ENCODE measurements at places on chromosomes 1 and 21.
A peak's percentile ranks its signal among the peaks of the same experiment; 100 is the strongest.

DNA sequence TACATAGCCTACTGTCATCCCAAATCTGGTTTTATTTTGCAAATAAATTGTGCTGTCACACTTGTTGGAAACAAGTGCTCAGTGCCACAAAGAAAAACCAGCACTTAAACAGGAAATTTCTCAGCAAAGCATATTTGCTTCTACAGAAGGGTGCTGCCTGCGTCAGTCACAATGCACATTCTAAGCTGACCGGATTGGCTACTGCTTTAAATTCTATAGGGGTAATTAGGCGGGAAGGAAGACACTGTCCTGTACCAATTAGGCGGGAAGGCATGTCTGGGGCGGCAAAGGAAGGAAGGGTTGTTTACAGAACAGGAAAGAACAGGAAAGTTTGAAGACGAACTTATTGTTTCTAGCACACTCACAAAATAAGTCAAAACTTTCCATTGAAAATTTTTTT is 2.8 kb downstream of the IFI16 start:
- no peak for DNase-seq

DNA sequence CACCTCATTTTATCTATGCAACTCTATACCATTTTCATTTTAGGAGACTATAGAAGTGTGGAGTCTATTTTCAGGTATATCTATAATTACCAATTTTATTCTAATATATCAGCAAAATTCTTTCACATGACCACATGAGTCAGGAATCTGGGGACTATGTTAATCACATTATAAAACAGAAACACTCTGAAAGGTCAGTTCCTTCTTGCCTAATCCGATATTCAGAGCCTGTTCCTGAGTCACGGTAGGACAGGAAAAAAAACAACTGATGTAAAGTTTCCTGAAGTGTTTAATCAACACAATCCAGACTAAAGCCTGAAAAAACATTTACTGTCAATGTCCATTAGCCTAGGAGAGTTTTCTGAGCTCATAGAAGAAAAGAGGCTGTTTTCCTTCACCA is 1902.3 kb downstream of the NCAM2 start:
- DNase-seq = no peak

GRCh38 chr1:178566187-178566586 is 53.3 kb downstream of the TEX35 start:
- DNase-seq = no peak

DNA sequence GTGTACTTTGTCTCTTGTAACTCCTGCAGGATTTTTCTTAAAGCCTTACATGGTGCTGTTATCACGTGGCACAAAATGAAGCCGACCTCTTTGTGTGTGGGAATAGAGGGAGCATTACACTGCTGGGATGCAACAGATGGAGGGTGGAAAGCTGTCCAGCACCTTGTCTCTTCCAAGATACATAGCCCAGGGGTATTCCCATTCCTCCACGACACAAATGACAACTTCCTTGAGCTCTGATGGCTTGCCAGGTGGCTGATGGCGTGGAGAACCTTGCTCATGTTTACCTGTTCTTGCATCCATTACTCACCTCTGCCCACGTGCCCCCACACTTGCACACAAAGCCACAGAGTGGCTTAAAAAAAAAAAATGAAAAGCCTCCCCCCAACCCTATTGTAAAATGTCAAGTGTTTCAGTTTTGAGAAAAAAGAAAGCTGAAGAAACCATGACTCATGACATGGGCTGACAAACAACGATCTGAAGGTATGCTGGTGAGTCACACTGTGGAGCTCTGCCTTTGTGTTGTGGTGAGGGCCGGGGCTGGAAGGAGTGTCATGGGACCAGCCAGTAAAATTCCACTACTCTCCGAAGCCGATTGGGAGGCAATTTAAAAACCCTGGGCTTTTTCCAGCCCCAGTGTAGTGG is 32.0 kb upstream of the ATP5PO start:
- no peak for DNase-seq

- no peak for DNase-seq
Measured at GRCh38 chr21:38081708-38082107, 165.5 kb upstream of the KCNJ6 start.

DNA sequence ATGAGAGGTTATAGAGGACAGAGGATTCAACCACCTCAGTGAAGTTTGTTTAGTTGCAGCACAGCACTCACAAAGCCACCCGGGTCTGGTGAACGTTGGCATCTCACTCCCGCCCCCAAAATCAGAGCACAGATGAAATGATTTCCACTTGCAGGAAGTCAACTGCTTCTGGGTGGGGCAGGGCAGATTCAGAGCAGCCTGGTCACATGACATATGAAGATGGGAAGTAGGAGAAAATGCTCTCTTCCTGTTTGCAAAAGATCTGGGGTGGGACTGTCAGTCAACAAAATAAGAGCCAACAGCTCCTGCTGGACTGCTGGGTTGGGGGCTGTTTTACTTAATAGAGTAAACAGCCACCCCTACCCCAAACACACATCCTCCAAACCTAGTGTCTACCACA is 43.2 kb downstream of the LRRC71 start:
- no peak for DNase-seq

DNA sequence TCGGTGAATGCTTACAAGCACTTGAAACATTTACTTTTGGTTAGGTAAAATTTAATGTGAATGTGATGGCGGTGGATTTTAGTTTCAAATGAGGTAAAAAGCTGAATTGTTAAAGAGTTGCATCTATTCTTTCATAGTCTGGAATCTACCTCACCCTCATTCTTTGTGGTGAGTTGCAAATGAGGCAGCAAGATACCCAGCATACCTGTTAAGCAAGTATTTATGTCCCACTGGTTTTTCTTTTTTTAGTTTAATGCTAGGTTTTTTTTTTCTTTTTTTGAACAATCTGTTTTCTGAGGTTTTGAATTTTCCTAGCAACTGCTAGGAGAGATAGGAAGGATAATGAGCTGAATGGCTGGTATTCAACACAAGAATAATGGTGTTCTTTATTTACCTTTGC is 127.9 kb upstream of the CACYBP start:
- DNase-seq = peak; percentile 86

- no peak for DNase-seq
Measured at GRCh38 chr1:98044071-98044697, 123.3 kb upstream of the DPYD start.

DNA sequence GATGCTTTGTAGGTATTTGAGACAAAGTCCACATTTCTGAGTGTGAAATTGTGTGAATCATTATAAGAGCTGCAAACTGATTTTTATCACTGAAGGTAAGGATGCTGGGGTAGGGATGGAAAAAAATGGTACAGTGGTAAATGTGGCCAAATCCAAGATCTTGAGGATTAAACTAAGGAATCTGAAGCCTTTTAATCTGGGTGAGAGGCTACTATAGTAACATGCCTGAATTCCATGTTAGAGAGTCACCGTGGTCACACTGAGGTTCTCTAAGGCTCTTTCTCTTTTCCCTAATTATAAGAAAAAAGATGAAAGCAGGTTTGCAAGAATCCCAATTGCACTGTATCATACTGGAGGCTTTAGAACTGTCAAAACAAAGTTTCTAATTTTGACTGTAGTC is 17.6 kb downstream of the PTGER3 start:
- DNase-seq = no peak

DNA sequence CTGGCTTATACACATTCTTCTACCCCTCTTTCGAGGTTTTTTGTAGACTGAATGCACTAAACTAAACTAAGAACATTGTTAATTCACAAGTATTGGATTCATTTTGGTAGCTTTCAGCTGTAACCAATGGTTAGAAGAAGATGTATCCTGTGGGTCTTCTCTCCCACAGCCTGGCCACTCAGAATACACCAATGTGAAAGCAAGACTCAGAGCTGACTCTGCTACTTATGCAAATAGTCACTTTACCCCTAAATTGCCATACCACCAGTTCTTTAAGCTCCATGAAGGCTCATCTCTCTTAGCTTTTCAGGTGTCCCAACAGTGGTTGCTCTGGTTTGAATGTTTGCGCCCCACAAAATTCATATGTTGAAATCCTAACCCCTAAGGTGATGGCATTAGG is 60.1 kb downstream of the RGS13 start:
- DNase-seq = no peak

- no peak for DNase-seq
Measured at GRCh38 chr1:162856260-162856659, 4.7 kb downstream of the CCDC190 start.

DNA sequence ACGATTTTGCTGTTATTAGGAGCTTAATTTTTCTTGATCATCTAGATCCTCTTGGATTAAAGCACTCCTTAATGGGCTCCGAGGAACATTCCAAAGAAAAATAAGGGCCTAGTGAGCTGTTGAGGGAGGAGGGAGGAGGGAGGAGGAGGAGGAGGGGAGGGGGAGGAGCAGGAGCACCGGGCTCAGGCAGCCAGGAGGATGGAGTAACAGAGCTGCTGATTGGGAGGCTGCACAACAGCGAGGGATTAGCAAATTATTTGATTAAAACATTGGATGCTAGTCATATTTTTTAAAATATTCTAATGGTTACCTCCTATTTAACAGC is 302.1 kb upstream of the RRP15 start:
- DNase-seq = no peak

- peak; percentile 34 for DNase-seq
Measured at GRCh38 chr1:183180634-183181056, 5.4 kb upstream of the LAMC2 start.

DNA sequence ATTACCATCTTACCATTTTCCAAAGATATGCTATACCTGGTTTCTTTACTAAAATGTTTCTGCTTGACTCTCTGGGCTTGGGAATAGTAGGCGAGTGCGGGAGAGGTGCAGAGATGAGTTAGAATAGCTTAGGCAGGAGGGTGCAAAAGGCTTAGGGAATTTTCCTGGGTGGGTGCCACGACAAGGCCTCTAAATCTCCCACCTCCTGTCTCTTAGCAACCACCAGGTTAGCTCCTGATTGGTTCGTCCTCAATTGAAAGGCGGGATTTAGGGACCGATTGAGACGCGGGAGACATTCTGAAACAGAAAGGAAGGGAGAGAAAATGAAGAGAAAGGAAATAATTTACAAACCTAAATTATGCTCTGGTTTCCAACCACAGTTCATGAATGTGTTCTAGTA is 3.1 kb downstream of the ACKR1 start:
- no peak for DNase-seq

DNA sequence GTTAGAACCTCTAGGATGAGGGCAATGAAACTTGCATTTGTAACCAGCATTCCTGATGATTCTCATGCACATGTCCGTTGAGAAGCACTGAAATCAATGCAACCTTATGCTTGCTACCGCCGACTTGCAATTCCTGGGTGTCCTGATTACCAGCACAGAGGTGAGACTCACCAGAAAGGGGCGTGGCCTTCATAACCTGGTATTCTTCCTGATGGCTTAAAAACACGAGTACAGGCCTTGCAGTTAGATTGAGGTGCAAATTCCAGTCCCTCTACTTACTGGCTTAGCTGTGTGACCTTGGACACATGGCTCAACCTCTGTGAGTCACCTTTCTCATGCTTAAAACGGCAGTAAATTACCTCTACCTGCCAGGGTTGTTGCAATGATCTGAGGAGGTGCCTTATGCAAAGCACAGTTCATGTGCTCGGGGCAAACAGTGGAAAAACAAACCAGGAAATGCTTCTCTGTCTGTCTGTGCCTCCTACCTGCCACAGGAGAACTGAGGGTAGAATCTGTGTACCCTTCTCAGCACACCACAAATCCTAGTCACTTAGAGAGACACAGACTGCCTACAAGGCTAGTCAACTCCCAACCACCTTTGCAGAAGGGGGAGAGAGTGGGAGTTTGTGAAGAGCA is 39.1 kb upstream of the ECE1 start:
- peak; percentile 60 for DNase-seq

DNA sequence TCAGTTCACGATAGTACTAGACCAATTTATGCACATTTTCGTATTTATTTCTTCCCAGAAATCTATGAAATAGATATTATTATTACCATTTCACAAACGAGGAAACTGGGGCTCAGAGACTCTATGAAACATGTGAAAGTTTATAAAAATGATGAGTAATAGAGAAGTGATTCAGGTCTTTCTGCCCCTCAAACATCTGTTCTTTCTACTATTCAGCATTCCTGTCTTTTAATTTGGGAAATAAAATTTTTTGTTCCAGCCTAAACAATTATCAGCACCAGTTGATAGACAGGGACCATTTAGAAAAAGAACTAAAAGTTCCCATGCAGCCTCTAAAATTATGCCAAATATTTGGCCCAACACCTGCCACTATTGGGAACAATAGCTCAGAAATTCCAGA is 585.1 kb downstream of the PTPRC start:
- no peak for DNase-seq

GRCh38 chr1:101022294-101022693 is 3.3 kb downstream of the DPH5 start:
- DNase-seq = no peak

- no peak for DNase-seq
Measured at GRCh38 chr1:161910604-161911003, 113.1 kb downstream of the OLFML2B start.

GRCh38 chr1:59039551-59039950 is 255.7 kb upstream of the JUN start:
- DNase-seq = no peak

DNA sequence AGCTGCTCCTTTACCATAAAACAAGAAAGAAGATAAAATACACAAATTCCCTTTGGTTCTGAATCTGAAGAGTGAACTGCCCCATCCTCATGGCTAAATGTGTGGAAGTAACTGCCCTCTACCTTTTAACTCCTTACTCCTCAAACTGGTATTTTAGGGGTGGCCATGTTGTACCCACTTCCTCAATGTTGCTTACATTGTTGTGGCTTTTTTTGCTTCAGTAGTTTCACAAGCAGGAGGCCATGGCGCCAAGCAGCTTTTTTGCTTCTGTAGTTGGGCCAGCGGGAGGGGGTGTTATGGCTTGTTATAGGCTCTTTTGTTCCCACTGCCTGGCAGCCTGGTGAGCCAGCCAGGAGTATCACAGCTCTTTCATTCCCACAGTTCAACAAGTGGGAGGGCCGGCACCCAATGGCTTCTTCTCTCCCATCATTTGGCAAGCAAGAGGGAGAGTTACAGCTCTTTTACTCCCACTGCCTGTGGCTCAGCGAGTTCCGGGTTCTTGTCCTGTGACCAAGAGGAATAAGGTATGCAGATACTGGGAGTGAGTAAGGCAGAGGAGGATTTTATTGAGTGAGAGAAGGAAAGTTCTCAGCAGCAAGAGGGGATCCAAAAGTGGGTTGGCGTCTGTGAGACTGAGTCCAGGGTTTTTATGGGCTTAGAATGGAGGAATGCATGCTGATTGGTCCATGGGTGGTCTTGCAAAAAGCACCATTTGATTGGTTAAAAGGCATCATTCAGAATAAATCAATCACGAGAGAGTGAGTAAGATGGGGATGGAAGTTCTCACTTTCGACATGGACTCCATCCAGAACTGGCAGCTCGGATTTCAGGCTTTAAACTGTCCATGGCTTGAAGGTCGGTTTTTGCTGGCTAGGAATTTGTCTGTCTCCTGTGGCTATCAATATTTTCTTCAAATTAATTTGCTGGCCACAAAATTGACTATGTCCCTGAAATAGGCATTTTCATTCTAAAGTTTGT is 429.6 kb downstream of the HLX start:
- DNase-seq = no peak

GRCh38 chr1:236141447-236142252 is 689 bp upstream of the GPR137B start:
- DNase-seq = peak; percentile 46

GRCh38 chr1:69499203-69499803 is 68.4 kb upstream of the LRRC7 start:
- DNase-seq = no peak

GRCh38 chr1:107545056-107545577 is 404.3 kb downstream of the NTNG1 start:
- no peak for DNase-seq
